Tibial artery (tissue), 4 donors: ENCODE measurements at places on chromosomes 5 and 9.

- no peak for DNase-seq
These were observed 94.7 kb upstream of the ERCC6L2 start for GRCh38 chr9:95780751-95781150.

DNA sequence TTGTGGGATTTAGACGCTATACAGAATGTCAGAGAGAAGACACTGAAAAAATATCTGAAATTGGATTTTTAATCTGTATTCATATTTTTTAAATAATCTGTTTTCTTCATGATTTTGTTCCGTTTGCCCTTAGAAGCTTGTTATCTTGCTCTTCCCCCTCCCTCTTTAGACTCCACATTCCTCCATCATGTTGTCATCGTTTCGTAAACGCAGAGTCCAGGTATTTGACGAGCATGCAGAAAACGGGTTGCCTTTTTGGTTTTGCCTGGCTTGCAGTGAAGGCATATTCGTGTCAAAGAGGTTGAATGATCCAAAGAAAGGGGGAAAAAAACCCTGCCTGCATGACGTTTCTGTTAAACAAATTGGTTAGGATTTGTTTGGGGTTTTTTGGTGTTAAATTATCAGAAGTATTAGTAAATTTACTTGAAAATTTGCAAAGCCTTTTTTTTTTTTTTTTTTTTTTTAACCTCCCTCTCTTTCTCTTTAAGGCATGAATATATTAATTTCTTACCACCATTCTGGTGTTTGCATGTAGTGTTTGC lies 2.9 kb downstream of the SPTAN1 start:
- DNase-seq, result no peak

GRCh38 chr5:26889815-26890214 lies 148.6 kb downstream of the CDH9 start:
- no peak for DNase-seq

- no peak for DNase-seq
These were observed 1.2 kb upstream of the SLC25A48 start for GRCh38 chr5:135832941-135833920.

GRCh38 chr9:133989625-133990365 lies 2.3 kb downstream of the VAV2 start:
- DNase-seq, result no peak

DNA sequence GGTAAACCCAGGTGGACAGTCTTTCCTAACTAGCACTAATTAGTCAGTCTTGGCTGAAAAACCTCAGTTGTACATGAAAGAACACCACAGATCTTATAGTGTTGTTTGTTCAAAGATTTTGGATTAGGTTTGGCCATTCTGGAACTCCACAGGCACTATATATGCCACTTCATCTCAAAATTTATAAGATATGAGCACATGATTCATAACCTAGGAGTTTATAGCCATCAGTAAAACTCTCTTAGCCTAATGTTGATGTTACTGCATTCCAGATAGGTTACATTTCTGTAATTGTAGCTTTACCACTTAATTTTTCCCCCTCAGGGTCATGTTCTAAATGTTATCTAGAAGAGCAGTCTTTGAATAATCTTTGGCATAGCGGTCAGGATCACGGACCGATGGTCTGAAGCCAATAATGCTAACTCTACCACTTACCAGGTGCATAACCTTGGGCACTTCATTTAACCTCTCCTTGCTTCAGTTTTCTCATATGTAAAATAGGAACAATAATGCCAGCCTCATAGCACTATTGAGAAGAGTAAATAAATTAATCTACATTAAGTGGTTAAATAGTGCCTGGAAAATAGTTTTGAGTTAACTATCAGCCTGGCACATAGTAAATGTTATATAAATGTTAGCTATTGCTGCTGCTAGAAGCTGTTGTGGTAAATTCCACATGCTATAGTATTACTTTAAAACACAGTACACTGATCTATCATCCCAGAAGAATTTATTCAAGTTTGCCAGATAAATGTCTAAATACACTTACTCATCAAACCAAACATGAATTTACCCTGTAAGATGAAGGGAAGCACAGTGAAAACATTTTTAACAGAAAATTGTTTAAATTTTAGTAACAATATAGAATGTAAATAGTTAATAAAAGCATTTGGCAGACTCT lies 743.9 kb downstream of the NR2F1-AS1 start:
- no peak for DNase-seq
